ENCODE measurements at places on chromosomes 2 and 18. TPM values are rescaled to one million over a fixed set of nuclear protein-coding genes. Genes with fewer than 3 reads are reported as not detected.

GRCh38 chr2:38156436-38156835 lies 80.5 kb upstream of the CYP1B1 start:
- DNase-seq, result no peak

Gene EML6
- 133 TPM for total RNA-seq

Gene USP40
- total RNA-seq, result 9.5 TPM

Gene RHBDD1
- total RNA-seq, result 74.9 TPM

Gene TUBA3D
- total RNA-seq, result not detected

All from Karpas-422 (cell line).